MM.1S (cell line): ENCODE measurements at places on chromosomes 4 and X.

GRCh38 chr4:106339431-106339830, 23.1 kb downstream of the AIMP1 start:
- no peak for DNase-seq

- peak; percentile 55 for DNase-seq
These were observed 6.0 kb downstream of the AP1S2 start for GRCh38 chrX:15848576-15848975.

DNA sequence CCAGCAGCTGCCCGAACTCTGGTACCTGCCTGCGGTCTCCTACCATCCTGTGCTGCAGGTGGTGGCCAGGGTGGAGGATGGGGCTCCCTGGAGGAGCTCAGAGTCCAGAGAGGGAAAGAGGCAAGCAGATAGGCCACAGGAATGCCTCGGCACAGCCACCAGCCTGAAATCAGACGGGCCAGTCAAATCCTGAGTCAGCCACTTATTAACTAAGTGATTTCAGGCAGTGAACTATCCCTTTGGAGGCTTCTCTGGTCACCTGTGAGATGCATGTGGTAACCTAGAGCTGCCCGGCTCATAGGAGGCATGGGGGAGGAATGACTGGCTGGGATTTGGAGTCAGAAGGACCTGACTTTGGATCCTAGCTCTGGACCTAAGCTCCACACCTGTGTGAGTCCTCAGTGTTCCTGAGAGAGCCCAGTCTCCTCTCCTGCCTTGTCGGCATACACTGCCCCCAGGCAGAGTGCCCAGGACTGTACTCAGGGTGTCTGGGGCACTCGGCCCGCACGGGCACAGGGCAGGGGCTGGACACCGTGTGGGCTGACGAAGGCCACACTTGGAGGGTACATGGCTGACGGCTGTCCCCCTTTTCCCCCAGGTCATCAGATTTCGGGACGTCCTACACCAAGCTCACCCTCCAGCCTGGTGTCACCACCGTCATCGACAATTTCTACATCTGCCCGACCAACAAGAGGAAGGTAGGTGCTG, 96.4 kb upstream of the PSAPL1 start:
- no peak for DNase-seq

DNA sequence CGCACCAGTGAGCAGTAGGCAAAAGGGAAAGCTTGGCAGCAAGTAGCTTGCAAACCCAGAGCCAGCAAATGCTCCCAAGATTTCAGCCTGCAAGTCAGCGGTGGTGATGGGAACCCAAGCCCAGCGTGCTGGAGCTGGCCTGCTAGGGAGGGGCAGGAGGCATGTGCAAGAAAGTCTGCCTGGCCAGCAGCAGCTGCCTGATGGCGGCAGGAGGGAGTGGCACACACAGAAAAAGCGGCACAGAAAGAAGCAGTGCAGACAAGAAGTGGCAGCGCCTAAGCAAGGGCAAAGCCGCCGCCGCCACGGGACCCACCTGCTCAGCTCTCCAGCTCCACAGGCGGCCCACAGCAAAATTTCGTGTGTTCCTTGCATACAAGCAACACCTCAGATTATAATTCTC, 1206.5 kb upstream of the PABPC4L start:
- DNase-seq, result no peak

DNA sequence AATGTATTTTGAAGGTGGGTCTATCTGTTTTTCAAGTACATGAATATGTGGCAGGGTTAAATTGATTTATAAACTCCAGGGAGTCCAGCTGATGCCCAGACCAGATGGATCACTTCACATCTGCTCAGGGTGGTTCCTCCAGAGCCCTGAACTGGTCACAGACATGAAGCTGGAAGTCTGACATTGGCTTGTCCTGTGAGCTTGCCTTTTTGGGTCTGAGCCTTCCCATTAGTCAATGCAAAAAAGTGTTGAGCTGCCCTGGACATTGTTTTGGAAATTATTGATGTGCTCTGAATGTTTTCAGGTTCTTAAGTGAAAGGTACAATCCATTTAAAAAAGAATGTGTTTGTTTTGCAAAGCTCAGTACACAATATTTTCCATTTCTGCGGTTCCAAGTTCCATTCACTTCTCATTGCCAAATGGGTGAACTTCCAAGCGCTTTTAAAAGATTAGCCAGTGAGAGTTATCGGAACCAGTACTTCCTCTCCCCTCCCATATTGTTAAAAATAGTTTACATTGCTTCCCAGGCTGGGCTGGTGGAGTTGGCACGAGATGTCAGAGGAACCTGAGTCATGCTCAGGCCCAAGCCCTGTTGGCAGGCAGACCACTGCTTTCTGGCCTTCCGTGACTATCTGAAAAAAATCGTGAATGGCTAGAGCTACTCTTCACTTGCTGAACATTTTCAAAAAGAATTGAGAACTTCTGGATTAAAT, 52.1 kb downstream of the PDGFRA start:
- no peak for DNase-seq

DNA sequence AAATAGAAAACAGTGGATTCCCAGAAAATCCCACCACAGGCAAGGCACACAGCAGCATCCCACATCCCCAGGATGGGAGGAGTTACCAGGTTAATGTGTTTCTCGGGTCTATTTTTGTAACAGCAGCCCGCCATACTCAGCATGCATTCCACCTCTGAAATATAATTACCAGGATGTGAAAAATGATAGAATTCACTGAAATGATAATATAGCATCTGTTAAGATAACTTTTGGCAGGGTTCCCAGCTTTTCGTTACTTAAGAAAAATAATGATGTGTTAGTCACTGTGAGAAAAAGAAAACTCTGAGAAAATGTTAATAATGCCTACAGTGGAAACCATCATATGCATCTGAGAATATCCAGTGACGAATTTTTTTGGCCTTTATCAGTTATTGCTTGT, 87.1 kb downstream of the VCX2 start:
- DNase-seq, result no peak

GRCh38 chrX:497186-498014, 110.7 kb upstream of the PPP2R3B start:
- no peak for DNase-seq

GRCh38 chr4:76305971-76306881, at the start of gene STBD1:
STBD1 (plus strand) TSS chr4:76306733; CDS start chr4:76306770, 37 bp downstream.
- DNase-seq, result peak; percentile 76

DNA sequence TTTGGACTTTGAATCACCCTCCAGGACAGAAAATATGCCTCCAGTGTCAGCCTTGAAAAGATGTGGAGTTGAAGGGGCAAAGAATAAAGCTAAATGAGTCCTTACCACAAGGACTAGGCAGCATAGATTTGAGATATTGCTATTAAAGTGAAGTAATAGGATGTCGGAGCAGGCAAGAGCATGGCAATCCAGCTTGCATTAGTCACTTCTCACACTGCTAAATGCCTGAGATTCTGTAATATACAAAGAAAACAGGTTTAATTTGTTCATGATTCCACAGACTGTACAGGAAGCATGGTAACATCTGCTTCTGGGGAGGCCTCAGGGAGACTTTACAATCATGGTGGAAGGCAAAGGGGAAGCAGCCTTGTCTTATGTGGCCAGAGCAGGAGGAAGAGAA, 109.8 kb upstream of the PCDH7 start:
- no peak for DNase-seq

- DNase-seq, result no peak
These were observed 93.8 kb downstream of the MAMLD1 start for GRCh38 chrX:150456941-150457340.

- no peak for DNase-seq
These were observed 331.1 kb downstream of the GRID2 start for GRCh38 chr4:92634882-92635281.

GRCh38 chr4:159016593-159017024, 86.3 kb upstream of the RAPGEF2 start:
- peak; percentile 60 for DNase-seq

DNA sequence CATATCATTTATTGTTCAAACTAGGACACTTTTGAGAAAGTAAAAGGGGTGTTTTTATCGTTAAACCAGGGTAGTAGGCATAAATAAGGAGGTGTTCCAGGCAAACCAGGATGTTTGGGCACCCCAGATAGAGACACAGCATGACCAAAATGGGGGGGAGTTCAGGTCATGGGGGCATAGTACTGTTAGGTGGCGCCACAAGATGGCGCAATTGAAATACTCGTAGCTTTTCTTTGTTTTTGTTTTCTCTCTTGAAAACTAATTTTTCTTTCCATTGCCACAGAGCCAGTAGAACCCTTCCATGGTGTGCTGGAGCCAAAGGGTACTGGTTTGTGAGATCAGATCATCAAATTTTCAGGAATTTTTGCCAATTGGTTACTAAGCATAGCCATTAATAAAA, 283.4 kb downstream of the BCOR start:
- peak; percentile 22 for DNase-seq

DNA sequence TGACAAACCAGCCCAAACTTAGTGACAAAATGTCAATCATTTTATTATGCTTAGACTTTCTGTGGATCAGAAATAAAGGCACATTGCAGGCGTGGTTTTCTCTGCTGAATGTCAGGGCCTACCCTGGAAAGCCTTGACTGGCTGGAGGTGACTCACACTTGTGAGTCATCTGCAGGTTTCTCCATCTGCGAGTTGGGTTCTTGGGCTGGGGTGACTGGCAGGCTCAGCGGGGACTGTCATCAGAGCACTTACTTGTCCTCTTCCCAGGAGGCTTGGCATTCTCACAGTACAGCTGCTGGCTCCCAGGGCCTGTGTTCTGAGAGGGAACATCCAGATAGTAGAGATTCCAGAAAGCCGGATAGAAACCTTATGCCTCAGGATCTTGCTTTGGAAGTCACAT, 153.8 kb upstream of the AGA start:
- DNase-seq, result no peak

DNA sequence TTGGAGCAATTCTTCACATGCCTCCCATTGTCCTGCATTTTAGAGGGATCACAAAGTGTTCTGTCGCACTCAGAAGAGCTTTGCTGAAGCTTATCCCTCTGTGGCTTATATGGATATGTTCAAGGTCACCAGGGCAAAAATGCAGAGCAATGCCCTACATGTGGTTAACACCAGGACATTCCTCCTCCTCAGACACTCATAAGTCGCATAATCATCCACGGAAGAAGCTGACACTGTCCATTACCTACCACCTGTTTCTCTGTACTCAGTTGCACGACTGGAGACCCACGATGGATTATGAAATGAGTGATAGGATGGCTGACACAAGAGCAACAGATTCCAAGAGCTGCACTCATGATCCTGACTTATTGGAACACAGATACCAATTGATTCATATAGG, 68.7 kb upstream of the PRDX4 start:
- no peak for DNase-seq

DNA sequence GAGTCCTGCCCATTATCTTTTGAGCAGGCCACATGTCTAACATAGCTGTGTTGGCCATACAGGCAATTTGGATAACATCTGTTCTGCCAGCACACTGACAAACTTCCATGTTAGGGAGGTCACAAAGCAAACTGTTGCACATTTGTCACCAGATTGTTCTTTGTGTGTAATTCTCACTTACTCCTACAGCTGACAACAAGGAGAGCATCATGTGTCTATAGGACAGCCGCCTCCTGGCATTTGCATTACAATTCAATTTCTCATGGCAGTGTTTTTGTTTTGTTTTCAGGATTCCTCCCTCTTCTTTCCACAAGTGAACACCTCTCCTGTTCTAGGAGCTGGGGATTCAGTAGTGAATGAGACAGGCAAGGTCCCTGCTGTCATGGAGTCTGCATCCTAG, 94.3 kb upstream of the LEF1 start:
- DNase-seq, result no peak

- DNase-seq, result no peak
These were observed 111.2 kb upstream of the GALNT7 start for GRCh38 chr4:173057442-173057841.

- DNase-seq, result no peak
These were observed 1.3 kb upstream of the PCDH7 start for GRCh38 chr4:30718641-30719453.

- peak; percentile 63 for DNase-seq
These were observed at the start of gene GAB3 for GRCh38 chrX:154750301-154751202. GAB3 (minus strand) TSS chrX:154751077; CDS start chrX:154751025, 52 bp downstream.

DNA sequence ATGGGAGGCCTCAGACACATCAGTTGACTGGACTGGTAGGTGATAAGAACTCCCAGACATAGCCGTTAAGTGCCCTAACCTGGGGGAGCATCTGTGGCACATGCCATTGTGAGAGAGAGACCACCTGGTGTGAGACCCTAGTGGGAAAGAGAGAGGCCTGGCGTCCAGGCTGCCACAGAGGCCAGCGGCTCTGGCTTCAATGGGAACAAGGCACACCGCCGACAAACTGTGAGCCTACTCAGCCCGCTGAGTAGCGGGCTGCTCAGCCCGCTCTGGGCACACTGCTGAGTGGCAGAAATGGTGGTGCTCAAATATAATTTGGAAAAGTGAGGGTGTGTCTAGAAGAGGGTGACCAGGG, 34.0 kb downstream of the PHKA2 start:
- DNase-seq, result no peak

DNA sequence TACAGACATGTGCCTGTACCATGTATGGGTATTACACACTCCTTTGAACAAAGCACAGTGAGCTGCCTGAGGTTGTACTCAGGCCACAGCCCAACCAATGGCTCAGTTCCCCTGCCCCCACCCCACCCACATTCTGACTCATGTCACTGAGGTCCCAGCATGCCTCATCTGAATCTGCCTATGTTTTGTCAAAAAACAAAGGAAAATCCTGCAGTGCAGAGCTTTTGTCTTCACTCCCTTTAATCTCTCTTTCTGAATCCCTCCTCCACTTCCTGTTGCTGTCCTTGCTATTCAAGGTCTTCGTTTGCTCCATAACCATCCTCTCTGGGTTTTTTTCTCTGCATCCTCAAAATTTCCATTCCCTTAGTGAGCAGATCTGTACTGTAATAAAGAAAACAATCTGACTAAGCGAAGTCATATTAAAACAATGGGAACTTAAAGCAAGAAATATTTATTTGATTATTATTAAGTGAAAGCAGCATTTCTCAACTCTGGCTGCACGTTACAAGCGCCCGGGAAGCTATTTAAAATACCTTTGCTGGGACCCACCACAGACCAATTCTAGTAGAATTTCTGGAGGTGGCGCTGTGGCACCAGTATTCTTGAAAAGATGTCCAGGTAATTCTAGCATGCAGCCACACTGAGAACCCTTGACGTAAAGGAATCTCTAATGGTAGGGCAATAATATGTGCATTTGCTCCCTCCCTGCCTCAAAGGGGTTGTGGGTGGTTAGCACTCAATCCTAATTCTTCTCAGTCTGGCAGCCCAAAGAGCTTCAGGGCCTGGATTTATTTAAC, 8.7 kb downstream of the GUCY2F start:
- DNase-seq, result peak; percentile 8

DNA sequence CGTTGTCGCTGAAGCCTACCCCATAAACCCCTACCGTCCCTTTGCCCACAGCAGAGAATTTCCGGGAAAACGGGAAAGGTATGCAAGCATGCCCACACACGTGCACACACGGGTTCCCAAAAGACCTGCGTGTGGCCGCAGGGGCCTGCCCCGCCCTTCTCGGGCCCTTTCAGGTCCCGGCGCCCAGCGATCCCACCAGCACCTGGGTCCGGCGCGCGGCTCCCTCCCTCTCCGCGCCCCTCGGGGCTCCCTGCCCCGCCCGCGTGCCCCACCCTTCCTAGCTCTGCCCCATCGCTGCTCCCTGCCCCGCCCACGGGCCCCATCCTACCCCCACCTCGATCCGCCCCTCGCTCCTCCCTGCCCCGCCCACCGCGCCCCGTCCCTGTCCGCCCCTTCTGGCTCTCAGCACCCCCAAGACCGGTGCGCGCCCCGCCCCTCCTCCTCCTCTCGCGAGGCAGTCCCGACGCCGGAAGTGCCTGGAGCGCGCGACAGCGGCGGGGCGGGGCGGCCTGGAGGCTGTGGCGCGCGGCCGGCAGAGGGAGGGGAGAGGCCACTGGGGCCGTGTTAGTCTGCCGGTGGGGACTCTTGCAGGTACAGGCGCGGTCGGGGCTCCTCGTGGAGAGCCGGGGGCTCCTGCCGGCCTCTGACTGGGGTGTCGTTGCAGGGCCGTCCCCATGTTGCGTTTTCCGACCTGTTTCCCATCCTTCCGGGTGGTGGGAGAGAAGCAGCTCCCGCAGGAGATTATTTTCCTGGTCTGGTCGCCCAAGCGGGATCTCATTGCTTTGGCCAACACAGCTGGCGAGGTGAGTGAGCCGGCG, at the start of gene ANAPC4:
TSS of gene ANAPC4 (plus strand) at position 510 of the 818 bp plus-strand sequence. CDS start at position 675, 165 bp downstream.
- peak; percentile 96 for DNase-seq
